Fibroblast of gingiva (primary cell): ENCODE measurements at places on chromosomes 2 and 18.

DNA sequence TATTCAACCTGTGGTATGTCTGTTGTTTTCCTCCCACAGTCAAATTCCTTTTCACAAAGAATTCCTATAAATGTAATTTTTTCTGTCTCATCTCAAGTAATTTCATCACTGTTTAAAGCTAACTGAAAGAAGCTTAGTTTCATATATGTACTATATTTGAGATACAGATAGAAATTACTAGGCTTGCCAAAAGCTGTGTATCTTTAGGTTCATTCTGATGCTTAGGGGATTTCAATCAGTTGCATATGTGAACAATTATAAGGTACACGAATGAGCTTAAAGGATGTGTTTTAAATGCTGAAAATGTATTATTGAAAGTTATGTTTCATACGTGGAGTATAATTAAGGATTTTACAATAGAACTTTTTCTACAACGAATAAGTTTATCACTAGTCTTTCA, 59.2 kb upstream of the DSG1 start:
- no peak for DNase-seq

GRCh38 chr2:159600752-159601151, 15.6 kb downstream of the BAZ2B start:
- DNase-seq = no peak

DNA sequence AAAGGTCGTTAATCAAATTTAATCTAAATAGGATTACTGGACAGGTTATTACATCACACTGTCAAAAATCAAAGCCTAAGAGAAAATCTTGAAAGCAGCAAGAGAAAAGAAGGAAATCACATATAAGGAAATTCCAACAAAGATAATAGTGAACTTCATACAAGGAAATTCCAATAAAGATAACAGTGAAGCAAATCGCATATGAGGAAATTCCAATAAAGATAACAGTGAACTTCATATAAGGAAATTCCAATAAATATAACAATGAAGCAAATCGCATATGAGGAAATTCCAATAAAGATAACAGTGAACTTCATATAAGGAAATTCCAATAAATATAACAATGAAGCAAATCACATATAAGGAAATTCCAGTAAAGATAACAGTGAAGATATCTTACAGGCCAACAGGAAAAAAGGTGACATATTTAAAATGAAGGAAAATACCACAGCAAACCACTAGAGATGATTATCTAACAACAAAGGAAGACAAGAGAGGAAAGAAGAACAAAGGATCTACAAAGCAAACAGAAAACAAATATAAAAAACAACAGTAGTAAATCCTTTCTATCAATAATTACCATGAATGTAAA, 787.7 kb downstream of the CCDC85A start:
- DNase-seq = no peak

- DNase-seq = no peak
These were observed 34.3 kb downstream of the LCLAT1 start for GRCh38 chr2:30481323-30481800.

- no peak for DNase-seq
These were observed 98.7 kb upstream of the CAVIN2 start for GRCh38 chr2:191945623-191946022.

DNA sequence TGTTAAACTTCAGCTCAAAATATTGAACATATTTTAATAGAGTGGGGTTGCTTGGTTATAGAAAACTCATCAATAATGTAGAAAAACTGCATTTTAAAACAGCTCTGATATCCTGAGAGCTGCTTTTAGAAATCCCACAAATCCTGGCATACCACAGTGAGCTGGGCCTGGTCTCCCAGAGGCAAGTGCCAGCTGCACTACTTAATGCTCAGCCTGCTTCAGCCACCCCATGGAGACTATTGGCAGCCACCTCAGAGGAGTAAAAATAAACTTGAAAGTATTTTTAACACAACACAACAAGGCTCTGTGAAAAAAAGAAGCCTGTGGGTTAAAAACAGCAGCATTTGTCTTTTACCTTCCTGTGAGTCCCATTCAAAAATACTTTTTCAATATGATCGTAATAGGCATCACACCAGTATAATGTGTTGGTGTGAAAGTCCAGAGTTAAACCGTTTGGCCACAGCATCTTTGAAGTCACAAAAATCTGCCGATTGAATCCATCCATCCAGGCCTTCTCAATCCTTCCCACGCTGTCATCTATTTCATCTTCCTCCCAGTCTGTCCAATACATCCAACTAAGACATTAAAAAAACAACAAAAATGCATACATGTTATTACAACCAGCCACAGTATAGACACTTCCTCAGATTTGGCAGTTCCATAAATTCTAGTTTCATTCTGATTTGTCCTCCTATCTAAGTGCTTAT, 1115.3 kb downstream of the LRP1B start:
- peak; percentile 54 for DNase-seq

DNA sequence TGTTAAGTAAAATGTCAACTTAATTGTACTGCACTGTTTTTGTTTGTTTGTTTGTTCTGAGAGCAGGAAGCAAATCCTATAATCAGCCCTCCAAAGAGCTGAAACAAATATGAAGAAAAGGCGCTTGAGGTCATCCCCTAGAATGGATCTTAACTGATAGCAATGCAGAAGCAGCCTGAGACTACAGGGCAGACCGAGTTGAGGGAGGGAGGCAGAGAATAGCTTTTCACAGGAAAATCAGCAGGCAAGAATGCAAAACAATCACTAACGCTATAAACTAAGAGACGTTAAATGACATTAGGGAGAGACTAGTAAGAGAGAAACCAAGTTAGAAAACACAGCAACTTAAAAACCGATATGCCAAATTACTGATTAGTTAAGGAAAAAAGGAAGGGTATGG, 37.2 kb downstream of the GALNT1 start:
- no peak for DNase-seq

DNA sequence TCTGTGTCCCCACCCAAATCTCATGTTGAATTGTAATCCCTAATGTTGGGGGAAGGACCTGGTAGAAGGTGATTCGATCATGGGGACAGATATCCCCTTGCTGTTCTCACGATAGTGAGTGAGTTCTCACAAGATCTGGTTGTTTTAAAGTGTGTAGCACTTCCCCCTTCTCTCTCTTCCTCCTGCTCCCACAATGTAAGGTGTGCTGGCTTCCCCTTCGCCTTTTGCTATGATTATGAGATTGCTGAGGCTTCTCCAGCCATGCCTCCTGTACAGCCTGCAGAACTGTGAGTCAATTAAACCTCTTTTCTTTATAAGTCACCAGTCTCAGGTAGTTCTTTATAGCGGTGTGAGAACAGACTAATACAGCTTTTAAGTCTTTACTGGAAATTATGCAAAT, 193.3 kb upstream of the RBBP8 start:
- no peak for DNase-seq
